ENCODE measurements at places on chromosomes 5 and 9.

GRCh38 chr5:142926549-142926948, 156.4 kb downstream of the ARHGAP26 start:
- DNase-seq: no peak

- DNase-seq: no peak
These were observed 958 bp upstream of the HSPA5 start for GRCh38 chr9:125241863-125242739.

DNA sequence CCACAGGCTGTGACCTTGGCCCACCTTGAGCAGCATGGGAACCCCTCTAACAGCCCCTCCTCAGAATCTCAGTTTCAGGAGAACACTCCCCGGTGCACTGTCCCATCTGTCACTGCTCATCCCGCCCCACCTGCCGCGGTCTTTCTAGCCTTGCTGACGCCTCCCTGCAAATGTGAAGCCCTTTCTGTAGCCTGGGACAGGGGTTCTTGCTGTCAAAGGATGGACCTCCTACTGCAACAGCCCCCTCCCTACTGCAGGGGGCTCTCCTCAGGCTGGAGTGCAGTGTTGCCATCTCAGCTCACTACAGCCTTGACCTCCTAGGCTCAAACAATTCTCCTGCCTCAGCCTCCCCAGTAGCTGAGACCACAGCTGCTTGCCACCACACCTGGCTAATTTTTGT, 20.0 kb downstream of the OR2V1 start:
- no peak for DNase-seq

- no peak for DNase-seq
These were observed 211.1 kb upstream of the IRX1 start for GRCh38 chr5:3384531-3384930.

DNA sequence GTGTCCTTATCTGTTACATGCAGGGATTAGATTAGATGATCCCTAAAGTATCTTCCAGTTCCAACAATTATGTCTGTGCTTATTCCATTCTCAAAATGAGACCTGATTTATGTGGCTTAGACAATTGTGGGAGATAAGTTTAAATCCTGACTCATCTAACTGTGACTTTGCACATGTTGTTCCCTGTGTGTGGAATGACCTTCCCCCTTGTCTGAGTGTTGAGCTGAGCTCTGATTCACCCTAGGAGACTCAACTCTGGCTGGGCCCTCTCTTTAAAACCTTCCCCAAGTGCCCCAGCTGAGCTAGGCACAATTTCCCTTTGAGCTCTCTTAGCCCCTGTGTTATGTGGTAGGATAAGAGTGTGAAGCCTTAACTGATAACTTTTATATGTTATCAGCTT, 118.9 kb upstream of the ELL2 start:
- no peak for DNase-seq

DNA sequence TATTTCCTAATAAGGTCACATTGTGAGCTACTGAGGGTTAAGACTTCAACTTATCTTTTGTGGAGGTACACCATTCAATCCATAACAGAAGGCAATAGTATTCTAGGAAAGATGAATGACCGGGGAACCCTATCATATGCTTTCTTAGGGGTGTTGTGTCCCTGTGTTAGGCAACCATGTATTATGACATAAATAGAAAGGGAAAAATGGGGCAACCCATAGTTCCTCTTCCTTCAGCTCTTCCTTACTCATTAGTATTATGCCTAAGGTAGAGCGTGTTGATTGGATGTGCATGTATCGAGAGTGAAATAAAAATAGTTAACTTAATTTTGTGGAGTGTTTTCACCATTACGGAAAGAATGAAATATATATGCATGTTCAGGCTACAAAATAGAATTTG, 6.0 kb upstream of the CCNJL start:
- DNase-seq: no peak

GRCh38 chr5:147876141-147876540, 2.4 kb upstream of the SCGB3A2 start:
- no peak for DNase-seq

GRCh38 chr5:162372256-162372655, 304.7 kb downstream of the GABRG2 start:
- peak; percentile 20 for DNase-seq

DNA sequence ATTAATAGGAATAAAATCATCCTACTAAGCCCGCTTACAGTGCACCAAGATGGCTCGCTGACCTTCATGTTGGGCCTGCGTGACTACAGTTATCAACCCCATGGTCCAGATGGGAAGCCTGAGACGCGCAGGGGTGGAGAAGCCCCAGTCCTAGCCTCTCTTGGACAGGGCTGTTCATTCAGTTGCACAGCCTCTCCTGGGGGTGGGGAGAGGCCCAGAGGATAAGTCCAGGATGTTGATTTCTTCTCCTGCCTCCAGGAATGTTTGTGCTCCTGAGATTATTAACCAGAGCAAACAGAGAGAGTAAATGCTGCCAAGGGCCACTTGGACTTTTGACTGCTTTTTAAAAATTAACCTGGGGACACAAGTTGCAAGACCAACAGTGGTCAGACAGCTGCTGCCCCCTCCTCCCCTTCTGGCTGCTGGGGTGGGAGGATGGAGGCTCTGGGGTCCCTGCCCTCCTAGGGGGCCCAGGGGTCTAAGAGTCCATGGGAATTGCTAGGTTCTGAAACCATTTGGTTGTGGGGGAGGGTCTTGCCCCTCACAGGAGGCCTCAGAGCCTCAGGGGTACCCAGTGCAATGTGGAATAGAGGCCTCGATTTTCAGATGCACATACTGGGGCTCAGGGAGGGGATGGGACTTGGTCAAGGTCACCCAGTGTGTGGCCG, 2.8 kb upstream of the AMBP start:
- no peak for DNase-seq

Measured in eye (tissue), 1 donor.